ENCODE measurements at places on chromosomes 1 and 21.

DNA sequence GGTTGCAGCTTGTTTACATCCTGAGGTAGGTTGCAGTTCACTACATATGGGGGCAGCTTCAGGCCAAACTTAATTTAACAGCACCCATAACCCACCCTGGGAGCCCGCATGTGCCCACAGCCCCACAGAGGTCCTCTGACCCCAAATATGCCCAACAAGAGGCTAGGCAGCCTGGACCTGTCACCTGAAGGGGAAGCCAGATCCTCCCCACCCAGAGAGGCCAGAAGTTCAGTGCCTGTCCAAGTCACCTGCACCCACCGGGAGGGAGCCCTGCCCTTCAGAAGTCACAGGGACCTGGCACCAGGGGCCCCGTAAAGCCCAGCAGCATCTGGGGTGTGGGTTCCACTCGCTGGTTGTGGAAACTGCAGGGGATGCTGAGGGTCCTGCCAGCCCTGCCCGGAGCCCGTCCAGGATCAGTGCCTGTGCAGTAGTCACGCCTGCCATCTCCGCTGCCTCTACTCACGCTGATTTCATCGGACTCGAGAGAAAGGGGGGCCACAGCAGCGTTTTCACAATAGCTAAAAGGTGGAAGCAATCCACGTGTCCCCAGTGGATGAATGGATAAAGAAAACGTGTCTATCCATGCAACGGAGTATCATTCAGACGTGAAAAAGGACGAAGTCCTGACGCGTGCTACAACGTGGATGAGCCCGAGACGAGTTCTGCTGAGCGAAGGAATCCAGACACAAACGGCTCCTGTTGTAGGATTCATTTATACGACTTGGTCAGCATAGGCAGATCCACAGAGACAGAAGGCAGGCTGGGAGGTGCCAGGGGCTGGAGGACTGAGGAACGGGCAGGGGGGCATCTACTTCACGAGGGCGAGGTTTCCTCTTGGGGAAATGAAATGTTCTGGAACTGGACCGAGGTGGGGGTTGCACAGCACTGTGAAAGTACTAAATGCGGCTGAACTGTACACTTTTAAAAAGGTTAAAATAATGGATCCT is 33.9 kb upstream of the COL6A2 start:
- no peak for DNase-seq

GRCh38 chr1:241600496-241600901 is 39.7 kb downstream of the CHML start:
- no peak for DNase-seq

GRCh38 chr1:150150133-150151021 is 661 bp downstream of the PLEKHO1 start:
- DNase-seq, result no peak

DNA sequence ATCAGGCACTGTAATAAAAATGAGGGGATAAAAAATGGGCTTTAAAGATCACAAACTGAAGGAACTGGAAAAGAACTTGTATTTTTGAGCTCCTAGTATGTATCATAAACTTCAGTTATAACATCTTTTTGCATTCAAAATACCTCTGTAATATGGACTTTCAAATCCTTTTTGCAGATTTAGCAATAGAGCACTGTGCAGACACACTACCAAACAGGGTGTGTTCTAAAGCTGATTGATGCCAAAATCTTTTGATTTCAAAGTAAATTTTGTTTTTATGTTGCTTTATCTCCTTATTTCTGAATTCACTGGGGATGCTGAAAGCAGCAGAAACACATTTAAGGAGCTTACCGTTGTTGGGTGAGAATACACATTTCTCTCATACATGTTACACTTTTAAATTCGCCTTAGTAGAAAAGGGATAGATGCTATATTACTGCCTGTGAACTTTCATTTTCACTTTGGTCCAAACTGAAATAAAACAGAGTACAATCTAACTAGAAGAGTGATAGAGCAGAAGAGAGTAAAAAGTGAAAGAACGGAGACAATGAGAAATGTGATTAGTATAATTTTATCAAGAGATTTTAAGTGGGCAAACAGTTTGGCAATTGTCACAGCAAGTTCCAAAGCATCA is 1126.6 kb downstream of the BRINP3 start:
- DNase-seq, result no peak

- no peak for DNase-seq
Observed at GRCh38 chr1:36513676-36514473, 31.2 kb upstream of the CSF3R start.

DNA sequence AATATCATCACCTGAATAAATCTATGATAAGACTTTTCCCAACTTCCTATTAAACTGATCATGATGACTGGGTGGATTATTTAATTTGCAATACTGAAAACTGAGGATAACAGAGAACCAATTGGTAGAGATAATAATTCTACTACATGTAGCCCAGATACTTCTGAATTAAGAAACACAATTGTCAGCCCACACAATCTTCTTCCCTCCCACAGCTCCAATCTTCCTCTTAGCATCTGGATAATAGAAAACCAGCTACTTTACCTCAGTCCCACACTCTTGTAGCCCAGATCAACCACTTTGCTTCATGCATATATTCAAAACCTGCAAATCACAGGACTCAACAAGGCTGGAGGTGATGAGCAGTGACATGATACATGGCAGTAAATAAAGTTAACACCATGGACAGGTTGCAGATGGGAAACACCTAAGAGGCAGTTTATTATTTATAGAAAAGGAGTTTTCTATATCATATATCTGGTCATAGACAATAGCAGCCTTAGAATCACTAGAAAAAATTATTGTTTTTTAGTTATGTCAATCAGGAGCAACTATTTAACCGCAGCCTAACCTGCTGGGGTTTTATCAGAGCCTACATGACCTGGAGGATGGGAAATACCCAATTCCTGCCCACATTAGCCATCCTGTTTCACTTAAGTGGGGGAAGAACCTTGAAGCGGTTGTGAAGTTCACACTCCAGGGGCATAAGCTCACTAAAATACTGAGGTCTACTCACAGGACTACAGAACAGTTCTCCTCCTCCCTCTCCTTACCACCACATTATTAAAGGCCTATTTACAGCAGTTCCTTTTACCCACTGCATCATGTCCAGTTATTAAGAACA is 16.7 kb downstream of the FRRS1 start:
- no peak for DNase-seq

DNA sequence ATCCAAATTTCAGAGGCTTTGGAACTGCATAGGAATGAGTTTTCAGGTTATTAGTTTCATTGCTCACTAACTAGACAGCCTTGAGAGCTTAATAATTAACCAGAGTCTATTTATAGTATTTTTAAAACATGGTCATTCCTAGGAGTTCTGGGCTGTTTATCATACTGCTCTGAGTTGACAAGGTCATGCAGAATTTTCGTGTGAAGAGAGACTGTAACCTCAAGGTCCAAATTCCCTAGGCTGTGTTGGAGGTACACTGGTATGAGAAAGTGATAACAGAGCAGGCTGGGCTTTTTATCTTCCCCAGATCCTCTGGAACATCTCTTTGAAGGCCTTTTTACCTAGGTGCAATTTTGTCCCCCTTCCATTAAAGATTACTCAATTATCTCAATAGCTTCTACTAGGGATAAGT is 736.3 kb downstream of the LTN1 start:
- DNase-seq, result no peak

DNA sequence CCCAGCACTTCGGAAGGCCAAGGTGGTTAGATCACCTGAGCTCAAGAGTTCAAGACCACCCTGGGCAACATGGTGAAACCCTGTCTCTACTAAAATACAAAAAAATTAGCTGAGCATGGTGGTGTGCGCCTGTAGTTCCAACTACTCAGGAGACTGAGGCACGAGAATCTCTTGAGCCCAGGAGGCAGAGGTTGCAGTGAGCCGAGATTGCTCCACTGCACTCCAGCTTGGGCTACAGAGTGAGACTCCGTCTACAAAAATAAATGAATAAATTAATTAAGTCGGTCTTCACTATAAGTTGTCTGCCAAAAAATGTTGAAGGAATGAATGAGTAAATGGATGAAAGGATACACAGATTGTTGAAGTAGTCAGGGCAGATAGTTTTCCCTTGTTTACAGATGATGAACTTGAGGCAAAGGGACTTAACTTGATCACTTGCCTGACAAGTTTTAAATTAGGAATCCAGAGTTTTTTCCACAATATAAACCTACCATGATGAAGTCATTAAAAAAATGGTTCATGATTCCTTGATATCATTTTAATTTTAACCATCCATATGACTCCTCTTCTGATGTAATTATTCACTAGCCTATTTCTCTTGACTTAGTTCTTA is 130.8 kb downstream of the TLR5 start:
- no peak for DNase-seq

DNA sequence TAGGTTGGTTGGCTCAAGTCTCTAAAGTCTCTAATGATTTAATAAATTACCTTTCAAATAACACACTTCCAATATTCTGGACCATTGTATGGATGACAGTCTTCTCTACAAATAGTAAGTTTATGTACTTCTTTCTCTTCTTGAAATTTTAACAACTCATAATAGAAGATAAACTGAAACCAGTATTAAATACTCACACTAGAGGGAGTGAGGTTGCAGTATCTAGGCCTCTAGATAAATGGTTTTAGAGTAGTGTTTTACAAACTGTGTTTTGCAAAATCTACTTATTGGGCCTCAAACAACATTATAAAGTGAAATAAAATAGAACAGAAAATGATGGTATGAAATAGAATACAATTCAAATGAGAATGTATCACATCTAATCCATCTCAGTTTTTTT is 479.9 kb upstream of the BRINP3 start:
- no peak for DNase-seq

DNA sequence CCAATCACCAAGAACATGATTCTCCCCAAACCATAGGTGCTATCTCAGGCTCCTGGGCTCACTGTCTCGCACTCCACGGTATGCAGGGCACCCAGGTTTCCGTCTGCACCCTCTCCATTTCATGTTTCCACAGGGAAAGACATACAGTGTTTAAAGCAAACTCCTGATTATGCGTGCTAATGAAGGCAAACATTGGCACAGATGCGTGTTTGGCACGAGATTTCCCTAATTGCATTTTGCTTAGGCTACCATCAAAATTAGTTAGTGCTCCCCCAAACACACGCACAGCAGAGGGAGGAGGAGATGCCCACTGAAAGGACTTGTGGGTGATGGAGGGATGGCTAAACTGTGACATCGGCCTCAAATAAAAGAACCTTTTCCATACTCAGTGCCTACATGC is 32.2 kb upstream of the TIAM1 start:
- no peak for DNase-seq

- DNase-seq, result no peak
Observed at GRCh38 chr1:96520579-96520947, 201.0 kb upstream of the PTBP2 start.

DNA sequence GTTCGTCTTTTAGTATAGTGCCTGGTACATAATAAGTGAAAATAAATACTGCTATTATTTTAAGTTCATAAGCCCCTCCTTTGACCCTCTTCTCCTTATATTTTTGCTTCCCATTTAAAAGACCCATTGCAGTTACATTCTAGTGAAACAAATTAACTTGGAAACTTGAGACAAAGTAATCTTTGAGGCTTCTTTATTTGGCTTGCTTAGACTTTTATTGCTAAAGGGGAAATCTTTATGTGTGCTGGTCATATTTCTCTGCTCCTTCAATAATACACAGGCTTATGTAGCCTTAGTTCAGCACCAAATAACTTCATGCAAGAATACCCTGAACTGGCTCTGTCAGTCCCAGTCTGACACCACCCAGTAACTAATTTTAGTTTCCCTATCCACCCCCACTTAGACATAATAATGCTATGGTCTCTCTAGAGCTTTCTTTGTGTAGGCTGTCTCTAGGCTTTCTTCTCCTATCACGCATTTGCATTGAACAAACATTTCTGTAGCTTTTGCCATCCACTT is 257.8 kb downstream of the OMA1 start:
- DNase-seq, result no peak

Measured in pulmonary artery endothelial cell (primary cell).